NCI-H446 (cell line): ENCODE measurements at places on chromosomes 7 and 10.
A peak's percentile ranks its signal among the peaks of the same experiment; 100 is the strongest.

GRCh38 chr7:5489991-5490536 is 66.4 kb upstream of the TNRC18 start:
- DNase-seq: no peak

- no peak for DNase-seq
These were observed 137.9 kb downstream of the DIP2C start for GRCh38 chr10:551373-552252.

DNA sequence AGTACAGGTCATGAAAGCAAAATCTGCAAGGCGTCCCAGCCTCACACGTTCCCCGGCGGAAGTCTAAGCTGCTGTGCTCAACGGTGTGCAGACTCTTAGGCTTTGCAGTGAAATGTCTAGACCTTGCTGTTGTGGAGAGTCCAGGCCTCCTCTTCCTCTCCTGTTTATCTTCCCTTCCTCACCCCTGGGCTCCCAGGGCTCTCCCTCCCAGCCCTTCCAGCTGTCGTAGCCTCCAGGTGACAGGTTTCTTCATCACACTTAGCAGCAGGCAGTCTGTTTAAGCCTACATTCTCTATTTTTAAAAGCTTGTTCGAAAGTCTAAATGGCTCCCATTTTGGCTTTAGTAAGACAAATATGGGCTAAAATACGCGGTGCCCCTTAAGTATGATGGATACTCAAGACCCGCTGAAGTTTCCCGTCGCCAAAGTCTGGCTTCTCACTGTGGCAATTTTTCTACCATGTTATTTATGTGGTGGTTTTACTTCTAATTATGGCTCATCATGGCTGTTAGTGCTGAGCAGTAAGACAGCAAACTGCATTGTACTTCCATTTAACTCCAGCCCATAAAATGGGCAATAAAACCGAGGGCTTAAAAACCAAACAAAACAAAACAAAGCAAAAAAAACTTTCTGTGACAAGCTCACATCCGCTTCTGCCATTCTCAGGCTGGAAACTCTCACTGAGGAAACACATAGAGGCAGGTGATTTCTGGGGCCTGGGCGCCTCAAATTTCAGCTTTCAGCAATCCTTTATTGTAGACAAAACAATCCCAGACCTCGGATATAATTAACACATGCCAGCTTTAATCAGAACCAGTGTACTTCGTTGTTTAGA is 243.2 kb downstream of the SNX10 start:
- no peak for DNase-seq

- DNase-seq: no peak
These were observed 657.7 kb upstream of the MBL2 start for GRCh38 chr10:53430127-53430891.

- DNase-seq: no peak
These were observed 37.8 kb downstream of the MTPN start for GRCh38 chr7:135939261-135939812.

DNA sequence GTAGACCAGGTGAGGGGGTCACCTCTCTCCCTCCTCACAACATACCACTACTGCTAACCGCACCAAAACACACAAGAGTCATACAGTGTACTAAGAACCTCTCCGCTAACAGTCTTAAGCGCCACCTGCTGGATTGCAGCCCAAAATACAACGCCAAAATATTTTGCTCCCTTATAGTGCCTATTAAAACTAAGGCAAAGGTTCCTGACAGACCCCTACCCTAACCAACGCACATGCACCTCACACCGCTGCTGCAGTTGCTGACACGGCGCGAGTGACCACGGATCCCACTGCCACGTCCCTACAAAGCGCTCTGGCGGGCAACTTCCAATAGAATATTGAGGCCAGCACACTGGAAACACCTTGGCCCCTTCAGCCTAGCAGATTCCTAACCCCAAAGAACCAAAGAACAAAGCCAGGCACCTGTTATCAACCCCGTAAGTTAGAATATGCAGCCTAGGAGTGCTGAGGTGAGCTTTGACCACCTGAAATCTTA is 563.6 kb upstream of the SEMA3D start:
- DNase-seq: peak; percentile 41

DNA sequence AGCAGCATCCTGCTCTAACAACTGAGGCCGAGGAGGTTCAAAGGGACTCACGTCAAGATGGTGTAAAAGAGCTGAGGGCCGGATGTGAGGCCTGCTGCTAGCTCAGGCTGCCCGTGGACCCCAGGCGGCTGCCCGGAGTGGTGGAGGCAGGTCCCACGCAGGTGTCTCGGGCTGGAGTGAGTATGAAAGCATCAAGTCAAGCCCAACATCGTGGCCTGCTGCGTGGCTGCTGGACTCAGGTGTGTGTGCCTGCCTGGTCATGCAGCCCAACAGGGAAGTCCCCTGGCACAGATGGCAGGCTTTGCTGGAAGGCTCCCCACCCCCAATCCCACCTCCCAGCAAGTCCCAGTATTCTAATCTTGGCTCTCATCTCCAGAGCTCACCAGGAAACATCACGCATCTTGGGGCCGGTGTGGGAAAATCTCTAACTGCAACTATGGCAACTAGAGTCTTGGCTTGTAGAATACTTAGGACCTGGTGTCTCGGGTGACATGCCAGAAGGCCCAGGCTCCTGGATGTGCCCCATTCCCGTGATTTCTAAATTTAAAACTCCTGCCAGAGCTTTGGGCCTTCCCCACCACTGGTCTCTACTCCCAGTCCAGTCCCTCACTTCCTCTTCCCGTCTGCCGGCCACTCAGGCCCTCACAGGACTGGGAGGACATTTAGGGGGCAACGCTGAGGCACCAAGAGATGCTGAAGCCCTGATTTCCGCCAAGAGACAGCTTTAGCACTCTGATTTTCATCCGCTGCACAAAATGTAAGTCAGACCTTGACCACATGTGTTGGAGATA is 85.9 kb downstream of the PRKAG2 start:
- no peak for DNase-seq

- no peak for DNase-seq
These were observed 18.1 kb downstream of the COL1A2 start for GRCh38 chr7:94412762-94413322.

GRCh38 chr10:27197980-27198620 is 42.5 kb downstream of the ACBD5 start:
- DNase-seq: no peak

DNA sequence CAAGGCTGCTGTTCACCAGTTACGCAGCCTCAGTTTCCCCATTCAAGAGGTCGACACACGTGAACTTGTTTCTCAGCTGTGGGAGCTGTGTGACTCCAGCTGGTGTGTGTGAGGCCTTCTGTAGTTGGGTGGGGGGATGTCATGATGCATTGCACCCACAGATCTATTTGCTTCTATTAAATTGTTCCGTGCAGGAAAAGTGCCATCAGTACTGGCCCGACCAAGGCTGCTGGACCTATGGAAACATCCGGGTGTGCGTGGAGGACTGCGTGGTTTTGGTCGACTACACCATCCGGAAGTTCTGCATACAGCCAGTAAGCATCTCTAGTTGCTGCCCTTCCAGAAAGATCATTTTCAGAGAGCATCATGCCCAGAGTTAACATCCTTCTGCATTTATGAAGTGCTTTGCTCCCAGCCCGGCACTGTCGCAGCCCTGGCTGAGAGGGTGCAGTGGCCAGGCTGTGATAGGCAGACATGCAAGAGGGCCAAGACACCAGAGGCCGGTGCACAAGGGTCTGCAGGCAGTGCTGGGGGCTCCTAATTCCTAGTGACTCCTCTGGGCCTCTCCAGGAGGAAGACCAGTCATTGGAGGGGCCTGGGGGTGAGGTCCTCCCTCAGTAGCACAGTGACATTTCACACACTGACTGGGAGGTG is 60.2 kb downstream of the MKI67 start:
- DNase-seq: no peak

GRCh38 chr10:68163735-68164134 is 54.4 kb downstream of the MYPN start:
- no peak for DNase-seq

DNA sequence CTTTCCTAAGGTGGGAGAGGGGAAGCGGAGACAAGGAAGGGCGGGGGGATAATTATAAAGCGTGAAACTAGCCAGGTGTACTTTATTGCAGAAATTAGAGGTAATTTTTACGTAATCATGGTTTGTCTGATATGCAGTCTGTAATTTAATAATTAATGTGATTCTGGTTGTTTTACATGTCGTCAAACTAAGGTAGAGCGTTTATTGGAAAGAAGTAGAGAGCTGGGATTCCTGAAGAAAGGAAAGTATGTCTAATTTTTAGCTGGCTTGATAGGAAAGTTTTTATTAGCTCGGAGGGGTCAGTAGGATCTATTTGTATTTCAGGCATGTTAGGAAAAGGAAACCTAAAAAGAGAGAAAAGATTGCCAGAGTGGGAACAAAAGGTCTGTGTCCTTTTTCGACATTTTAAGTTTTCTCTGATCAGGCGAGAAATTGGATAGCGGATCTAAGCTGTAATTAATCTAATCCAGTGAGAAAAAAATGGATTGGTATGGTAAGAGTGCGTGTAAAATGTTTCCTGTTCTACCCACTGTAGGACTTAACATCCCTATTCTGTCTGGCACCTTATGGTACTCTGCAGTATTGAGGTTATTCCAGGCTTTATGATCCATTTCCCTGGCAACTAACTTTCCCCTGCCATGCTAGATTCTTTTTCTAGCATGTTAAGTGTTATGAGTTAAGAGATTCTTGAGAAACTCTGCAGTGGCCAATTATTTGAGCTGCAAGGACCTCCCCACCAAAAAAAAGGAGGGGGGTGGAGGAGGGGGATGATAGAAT is 1.4 kb downstream of the CELF2 start:
- no peak for DNase-seq

DNA sequence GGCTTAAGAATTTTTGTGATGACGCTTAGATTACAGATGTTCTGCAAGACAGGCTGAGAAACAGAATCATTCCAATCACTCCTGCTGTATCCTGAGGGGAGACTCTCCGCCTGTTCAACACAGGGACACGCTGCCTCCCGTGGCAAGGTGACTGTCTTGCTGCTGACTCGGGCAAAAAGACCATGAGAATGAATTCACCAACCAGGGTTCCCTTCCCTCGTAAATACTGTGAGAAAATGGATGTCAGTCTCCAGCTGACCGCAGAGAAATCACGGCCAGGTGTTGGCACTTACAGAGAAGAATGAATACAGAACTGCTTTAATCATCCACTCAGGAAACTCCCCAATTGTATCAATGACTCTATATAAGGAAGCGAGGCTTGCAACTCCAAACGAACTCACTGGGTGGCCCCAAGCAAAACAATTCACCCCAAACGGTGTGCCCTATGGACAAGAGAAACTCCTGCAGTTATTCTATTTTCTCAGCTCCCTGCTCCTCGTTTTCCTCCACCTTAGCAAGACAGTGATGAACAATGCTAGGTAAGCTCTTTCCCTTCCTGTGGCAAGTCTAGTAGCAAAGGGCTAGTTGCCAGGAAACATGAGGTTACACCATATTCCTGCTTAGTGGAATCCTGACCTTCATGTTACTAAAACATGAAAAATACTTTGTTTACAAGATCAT is 22.8 kb downstream of the GNA12 start:
- DNase-seq: no peak

DNA sequence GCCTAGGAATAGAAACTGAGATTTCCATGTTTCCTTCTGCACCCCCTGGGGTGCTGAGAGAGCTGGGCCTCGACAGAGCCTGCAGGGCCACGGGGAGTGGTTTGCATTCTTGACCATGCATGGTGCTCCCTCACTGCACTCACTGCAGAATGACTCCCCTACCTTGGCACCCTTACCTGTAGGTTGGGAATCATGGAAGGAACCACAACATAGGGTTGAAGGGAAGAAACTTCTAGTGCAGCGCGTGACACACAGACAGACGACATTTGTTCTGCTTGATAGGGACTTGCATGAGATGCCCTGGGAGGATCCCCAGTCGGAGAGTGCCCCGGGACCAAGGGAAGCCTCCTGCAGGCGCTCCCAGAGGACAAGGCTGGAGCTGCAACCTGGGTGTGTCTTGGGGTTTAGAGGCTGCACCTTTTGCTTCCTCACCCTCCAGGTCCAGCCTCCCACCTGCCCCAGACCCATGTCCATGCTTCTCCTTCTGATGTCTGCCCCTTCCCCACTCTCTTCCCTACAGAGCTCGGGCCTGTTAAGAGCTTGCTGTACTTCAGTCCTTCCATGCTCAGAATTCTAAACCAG is 245.2 kb downstream of the ABCA13 start:
- no peak for DNase-seq

GRCh38 chr7:137919987-137920386 is 73.2 kb upstream of the DGKI start:
- no peak for DNase-seq

DNA sequence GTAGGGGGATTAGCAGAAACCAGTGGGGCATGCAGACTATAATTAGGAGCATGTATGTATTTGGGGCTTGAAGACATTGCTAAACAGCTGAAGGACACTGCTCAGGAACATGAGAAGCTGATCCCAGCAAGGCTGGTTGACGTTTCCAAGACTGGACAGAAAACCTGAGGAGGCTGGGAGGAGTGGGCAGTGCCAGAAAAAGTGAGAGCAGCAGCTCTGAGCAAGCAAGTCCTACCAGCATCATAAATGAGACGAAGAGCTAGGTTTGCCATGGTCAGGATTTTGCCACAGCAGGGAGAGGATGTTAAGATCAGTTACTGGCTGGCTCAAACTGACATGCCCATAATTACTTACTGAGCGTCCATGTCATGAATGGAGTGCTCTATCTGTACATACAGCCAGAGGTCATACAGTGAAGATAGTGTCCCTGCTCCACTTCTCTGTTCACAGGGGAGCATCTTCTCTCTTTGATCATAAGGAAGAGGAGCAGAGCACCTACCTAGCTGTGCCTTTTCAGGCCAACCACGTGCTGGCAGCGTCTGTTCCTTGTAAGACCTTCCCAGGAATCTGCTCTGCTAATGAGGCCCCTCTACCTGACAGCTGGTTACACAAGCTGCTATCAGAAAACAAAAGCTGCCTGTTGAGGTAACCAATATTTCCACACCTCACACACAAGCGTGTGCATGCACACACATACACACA is 44.7 kb downstream of the PDE1C start:
- peak; percentile 87 for DNase-seq

DNA sequence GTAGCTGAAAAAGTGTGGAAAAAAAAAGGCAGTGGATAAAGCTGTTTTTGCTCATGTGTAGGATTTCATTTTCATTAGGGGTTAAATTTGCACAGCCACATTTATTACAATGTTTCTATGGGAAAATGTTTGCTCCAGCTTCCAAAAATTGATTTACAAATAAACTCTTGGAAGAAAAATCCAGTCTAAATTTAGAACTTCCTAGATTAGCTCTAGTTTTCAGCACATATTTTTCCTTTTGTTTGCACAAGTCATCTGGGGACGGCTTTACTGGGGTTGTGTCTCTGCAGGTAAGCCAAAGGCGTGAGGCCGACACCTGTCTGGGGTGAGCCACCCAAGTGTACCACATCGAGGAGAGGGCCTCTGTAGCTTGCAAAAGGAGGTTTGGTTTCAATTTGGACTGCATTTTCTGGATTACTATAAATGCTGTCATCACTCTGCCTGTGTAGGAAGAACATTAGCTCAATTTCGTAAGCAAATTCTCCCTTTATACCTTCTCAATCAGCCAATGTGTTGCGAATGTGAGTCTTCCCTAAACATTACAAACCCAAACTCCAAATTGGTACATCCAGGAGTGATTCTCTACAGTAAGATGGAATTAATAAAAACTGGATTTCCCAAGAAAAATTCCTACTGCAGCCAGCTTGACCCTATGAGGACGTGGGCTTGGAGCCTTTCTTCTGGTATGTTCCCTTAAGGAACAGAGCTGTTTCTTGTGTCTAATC is 89.5 kb upstream of the ZNF438 start:
- DNase-seq: no peak

- DNase-seq: no peak
These were observed 51.2 kb upstream of the GTF2I start for GRCh38 chr7:74606101-74606908.
